Stimulated activated CD4-positive, alpha-beta T cell treated with anti-CD3 and anti-CD28 coated beads, TNF-alpha, amount 100 ng/mL, for 1 hour (primary cell): ENCODE measurements at places on chromosomes 11 and 22.

- DNase-seq, result no peak
These were observed 48.6 kb downstream of the PISD start for GRCh38 chr22:31613286-31613903.

- no peak for DNase-seq
These were observed 81.2 kb downstream of the RASSF10 start for GRCh38 chr11:13090228-13090708.

- DNase-seq, result no peak
These were observed 759.4 kb downstream of the OPCML start for GRCh38 chr11:132772703-132773545.

DNA sequence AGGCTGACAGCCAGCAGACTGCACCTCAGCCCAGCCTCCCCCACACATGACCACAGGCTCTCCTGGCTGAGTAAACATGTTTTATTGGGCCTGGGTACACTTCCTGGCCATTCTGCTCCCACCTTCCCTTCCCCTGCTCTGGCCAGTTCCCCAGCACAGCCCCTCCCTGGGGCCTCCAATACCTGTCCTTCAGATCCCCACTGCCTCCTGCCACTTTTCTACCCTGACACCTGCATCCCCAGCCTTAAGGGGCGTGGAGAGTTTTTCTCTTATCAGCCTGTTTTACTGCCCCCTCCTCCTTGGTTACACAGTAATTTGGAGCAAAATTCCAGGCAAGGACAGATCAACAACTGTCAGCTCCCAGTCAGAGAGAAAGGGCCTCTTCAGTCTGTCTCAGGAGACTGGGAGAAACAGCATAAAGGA lies at the start of gene ISX:
TSS of gene ISX (plus strand) at position 363 of the 423 bp plus-strand sequence. CDS start 930 bp downstream, outside the sequence.
- no peak for DNase-seq

GRCh38 chr11:14237444-14237961 lies 121.5 kb downstream of the RRAS2 start:
- no peak for DNase-seq

DNA sequence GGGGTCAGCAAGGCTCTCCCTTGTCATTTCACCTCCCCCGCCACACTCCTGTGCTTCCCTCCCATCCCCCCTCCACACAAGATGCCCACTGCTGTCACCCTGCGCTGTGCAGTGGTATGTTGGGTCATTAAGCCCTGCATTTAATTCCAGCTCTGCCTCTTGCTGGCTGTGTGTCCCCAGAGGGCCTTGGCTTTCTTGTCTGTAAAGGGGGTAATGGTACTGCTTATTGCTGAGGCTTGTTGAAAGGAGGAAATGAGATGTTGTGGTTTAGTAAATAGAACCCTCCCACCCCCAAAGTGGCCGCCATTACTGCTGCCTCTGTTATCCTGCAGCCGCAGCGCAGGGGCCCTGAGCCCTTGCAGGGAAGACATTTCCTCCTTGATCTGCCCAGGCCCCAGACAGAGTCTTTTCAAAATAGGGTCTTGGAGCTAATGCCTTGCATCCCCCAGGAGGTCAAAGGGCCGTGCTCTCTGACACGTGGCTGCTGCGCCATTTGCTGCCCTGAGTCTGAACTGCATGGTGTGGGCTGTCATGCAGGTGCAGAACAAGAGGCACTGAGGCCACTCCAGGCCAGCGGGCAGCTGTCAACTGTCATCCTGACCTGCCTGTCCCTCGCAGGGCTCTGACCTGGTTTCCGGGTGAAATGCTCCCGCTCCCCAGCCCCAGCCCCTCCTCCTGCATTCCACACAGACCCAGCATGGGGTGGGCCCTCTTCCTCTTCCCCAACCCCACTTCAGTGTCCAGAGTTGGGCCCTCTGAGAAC lies 18.7 kb downstream of the PVALB start:
- DNase-seq, result no peak

- no peak for DNase-seq
These were observed 382 bp downstream of the IMMP1L start for GRCh38 chr11:31509051-31509428.

- no peak for DNase-seq
These were observed 13.3 kb downstream of the B3GAT1 start for GRCh38 chr11:134398644-134399292.

DNA sequence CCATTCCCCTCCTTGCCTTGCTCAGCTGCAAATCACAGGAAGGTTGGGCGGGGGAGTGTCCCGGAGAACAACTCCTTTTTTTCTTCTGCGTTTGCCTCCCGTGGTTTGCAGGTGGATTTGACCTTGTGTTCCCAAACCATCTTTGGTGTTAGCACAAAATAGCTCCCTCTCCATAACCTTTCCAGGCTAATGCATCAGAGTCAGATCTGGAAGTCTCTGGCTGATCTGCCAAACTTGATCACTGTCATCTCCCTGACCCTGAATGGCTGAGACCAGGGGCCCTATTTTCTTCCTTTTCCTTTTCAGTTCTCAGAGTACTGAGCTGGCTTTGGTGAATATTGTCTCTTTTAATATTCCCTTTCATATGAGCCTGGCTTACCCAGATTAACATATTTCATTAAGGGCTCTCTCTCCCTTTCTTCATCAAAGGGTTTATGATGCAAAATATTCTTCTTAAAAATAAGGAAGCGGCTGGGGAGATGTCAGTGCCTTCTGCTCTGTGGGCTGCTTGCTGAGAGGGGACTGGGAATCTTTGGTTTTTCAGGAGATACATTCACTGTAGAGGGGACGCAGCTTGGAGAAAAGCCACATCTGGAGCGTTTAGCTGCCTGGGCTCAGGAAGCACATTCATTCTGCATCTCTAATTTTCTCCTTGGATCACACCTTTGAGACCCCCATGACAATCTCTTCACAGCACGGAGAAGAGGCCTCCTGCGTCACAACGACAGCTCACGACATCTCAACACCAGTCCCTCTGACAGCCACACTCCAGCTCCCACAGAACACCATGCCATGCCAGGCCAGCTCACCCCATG lies 148.3 kb downstream of the CEP164 start:
- no peak for DNase-seq

- peak; percentile 32 for DNase-seq
These were observed 12.1 kb downstream of the PLAAT5 start for GRCh38 chr11:63478896-63479295.

DNA sequence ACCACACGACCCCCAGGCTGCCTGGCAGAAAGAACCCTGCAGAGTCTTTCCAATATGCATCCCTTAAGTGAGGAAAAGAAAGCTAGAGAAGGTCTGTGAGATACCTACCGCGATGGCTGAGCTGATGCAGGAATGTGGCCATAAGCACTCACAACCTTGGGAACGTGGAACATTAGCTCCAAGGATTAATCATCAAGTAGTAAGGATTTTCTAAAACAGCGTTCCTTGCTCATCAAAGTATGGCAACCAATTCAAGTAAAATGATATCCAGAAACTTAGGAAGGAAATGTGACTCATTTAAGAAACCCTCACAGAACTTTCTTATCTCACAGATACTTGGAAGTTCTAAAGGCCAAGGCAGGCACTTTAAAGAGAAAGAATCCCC lies 12.8 kb downstream of the PACSIN2 start:
- no peak for DNase-seq

DNA sequence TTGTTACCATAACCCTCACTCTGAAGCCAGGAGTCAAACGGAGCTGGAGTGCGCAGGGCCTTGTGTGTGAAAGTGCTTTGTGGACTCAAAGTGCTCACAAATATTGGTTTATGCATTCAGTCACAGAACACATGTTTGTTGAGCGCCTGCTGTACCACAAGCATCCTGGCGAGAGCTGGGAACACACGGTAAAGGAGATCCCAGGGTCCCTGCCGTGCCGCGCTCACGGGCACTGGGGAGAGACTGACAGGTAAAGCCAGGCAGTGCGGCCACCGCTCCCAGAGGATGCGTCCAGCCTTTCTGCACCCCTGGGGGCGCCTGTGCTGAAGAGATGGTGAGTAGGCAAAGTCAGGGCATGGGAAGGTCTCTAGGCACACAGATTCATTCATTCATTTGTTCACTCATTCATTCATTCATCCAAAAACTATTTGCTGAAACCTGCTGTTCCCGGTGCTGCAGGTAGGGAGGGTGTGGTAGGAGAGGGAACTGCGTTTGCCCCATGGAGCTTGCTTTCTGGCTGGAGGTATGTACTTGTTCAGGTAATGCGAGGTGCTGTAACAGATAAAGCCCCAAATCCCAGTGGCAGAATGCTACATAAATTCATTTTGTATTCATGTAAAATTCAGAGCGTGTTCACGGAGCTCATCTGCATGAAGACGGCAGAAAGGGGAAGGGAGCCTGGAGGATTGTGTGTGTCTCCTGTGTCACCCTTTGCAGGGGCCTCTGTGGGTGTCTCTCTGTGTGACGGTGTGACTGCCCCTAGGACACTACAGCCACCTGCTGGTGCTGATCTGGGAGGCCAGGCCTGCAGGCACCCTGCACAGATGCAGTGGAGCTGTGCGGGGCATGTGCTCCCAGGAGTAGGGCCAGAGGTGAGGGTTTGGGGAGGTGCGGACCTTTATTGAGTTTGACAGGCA lies 167.0 kb upstream of the B3GAT1 start:
- DNase-seq, result no peak

- no peak for DNase-seq
These were observed 16.2 kb upstream of the PVALB start for GRCh38 chr22:36833073-36833472.

- no peak for DNase-seq
These were observed 73.4 kb upstream of the TTC12 start for GRCh38 chr11:113240790-113241635.

DNA sequence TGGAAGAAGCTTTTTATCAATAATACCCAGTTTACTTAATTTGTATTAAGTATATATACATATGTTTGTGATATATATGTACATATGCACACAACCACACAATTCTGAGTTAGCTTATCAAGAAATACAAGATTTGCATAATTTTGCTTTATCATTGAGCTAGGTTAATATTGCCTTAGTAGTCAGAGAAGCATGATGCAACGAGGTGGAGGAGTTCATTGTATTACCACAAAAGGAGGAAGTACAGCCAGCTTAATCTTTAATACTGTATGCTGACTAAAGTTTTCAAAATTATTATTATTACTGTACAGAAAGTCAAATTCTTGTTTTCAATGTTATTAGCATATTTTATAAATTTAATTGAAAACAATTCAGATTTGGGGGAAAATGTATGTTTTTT lies 278.4 kb upstream of the PDGFD start:
- no peak for DNase-seq

GRCh38 chr11:124869331-124869730 lies 4.1 kb downstream of the ROBO3 start:
- DNase-seq, result no peak

GRCh38 chr11:32420937-32421901 lies 14.1 kb downstream of the WT1 start:
- DNase-seq, result no peak

- no peak for DNase-seq
These were observed 72.9 kb downstream of the CTTN start for GRCh38 chr11:70471254-70471653.

- no peak for DNase-seq
These were observed at the start of gene PRRG4 for GRCh38 chr11:32829680-32830412. Gene PRRG4 (plus strand): TSS chr11:32829927. CDS start chr11:32830530, 603 bp downstream.

DNA sequence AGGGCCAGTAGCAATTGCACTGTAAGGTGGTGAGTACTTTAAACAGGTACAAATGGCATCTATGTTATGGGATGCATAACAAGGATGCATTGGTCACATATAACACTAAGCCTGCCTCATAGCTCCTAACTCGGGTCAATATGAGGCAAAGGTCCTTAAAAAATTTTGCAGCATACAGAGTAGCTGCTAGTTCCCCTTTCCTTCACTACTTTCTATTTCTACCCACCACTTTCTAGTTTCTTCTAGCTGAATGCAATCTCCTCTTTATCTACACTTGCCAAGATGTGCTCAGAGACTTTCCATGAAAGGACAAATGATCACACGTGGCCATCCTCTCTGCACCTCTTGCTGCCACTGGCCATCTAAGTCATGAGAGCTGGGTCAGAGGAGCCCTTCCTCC lies 9.8 kb downstream of the OR51F2 start:
- DNase-seq, result no peak

GRCh38 chr22:20004464-20004863 lies 12.2 kb downstream of the ARVCF start:
- no peak for DNase-seq

GRCh38 chr11:99614352-99614751 lies 593.6 kb downstream of the CNTN5 start:
- DNase-seq, result no peak

- peak; percentile 56 for DNase-seq
These were observed 3.9 kb upstream of the RNF215 start for GRCh38 chr22:30390974-30391691.

DNA sequence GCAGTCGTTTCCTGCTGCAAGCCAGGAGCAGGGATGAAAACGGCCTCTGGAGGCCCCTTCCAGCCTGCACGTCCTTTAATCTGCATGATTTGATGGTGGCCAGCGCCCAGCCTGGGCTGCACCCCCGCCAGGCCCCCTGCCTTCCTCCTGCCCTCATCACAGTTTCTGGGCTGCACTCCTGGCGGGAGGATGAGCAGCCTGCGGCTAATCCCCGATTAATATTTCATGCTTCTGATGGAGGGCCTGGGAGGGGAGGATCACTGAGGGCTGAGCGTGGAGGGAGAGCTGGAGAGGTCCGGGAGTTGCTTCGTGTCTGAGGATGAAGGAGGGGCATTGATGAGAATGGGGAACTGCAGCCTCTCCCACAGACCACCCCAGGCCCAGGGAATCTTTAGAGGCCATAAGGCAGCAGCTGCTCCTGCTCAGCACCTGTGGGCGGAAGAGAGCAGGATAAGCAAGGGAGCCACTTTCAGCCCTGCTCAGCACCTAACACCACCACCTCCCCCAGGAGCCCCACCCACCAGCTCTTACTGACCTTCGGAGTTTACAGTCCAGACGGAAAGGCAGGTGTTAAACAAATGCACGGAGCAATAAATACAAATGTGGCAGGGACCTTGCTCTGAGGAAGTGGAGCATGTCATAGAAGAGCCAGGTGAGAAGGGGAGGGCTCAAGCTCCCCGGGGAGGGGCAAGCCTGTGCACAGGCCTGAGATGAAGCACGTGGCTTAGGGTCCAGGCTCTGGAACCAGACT lies 135.0 kb upstream of the NECTIN1 start:
- no peak for DNase-seq

- DNase-seq, result no peak
These were observed 44.3 kb upstream of the HMGXB4 start for GRCh38 chr22:35212996-35213395.

DNA sequence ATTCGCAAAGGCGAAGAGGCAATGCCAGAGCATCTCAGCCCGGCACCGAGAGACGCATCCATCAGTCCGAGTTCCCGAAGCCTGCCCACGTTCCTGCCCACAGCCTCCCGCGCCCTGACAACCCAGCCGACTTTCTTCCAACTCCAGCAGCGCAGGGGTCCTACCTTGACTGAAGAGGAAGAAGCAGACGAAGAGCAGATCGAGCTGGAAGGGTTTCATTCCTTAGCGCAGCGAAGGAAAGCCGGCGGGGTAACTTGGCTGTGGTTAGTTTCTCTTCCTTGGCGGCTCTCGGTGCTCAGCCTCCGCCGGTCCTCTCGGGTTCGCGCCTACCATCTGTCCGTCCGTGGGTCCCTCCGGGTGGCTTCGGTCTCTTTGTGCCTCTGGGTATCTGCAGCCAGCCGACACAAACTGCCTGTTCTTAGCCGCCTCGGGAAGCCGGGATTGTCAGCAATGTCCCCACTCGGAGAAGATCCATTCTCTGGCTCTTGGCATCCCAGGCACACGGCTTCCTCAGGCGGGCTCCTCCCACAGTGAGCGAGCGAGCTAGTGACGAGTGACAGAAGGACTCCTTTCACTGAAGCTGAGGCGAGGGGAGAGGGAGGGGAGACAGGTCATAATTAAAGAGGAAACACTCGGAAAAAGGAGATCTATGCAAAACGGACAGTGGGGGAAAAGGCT lies at the start of gene KIRREL3:
TSS of gene KIRREL3 (minus strand) at position 480 of the 678 bp plus-strand sequence.
- DNase-seq, result no peak

- DNase-seq, result no peak
These were observed 50.5 kb downstream of the RBX1 start for GRCh38 chr22:41001722-41002122.
